ENCODE measurements at places on chromosomes 6 and 20. TPM values are rescaled to one million over a fixed set of nuclear protein-coding genes. Genes with fewer than 3 reads are reported as not detected.

The FOXS1 gene
- polyA plus RNA-seq = 1.2 TPM

The BNIP5 gene
- 0.23 TPM for polyA plus RNA-seq

The PBX2 gene
- 76.9 TPM for polyA plus RNA-seq

The CD40 gene
- polyA plus RNA-seq = 30.6 TPM

The RIPPLY2 gene
- polyA plus RNA-seq = 0.23 TPM

The SCUBE3 gene
- 0.14 TPM for polyA plus RNA-seq

The TRPC4AP gene
- 57.3 TPM for polyA plus RNA-seq

The CGAS gene
- polyA plus RNA-seq = 4.7 TPM

The ADGRF1 gene
- 0.66 TPM for polyA plus RNA-seq

The PKHD1 gene
- polyA plus RNA-seq = 0.02 TPM

The GID8 gene
- 24.0 TPM for polyA plus RNA-seq

The BTN1A1 gene
- polyA plus RNA-seq = 0.16 TPM

The AP5S1 gene
- polyA plus RNA-seq = 8.4 TPM

The SPATA2 gene
- polyA plus RNA-seq = 3.3 TPM

The DEFB132 gene
- 0.07 TPM for polyA plus RNA-seq

The CNR1 gene
- 2.6 TPM for polyA plus RNA-seq

The TP53TG5 gene
- 0.27 TPM for polyA plus RNA-seq

The CLPSL2 gene
- polyA plus RNA-seq = 0.09 TPM

The PSORS1C2 gene
- polyA plus RNA-seq = 16.4 TPM

The SLC2A10 gene
- polyA plus RNA-seq = 4.8 TPM

The SH3BGRL2 gene
- 15.9 TPM for polyA plus RNA-seq

The GFOD1 gene
- 8.1 TPM for polyA plus RNA-seq

The PACRG gene
- 0.62 TPM for polyA plus RNA-seq

The CCDC170 gene
- 0.21 TPM for polyA plus RNA-seq

Data from thymus (tissue), 14 donors.